ENCODE measurements at places on chromosomes 12 and 14.

DNA sequence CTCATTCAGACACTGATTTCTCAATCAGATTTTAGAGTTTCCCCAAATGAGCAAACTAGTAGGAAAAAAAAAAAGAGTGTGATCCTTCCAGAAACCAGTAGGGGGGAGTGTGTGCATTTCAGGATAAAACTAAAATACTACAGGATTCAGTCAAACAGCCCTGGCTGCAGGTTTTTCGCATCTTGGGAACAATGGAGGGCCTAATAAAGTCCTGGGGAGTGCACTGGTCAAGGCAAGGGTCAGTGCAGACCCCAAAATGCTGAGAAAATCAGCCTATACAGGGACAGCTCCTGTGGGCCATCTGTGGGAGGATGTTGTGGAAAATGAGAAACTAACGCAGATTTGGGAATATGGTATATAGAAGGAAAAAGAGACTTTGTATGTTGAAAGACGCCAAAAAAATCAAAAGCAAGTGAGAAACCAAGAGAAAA lies 22.2 kb upstream of the ABCD4 start:
- no peak for DNase-seq

GRCh38 chr12:6834873-6835272 lies 5.9 kb upstream of the GNB3 start:
- no peak for DNase-seq

DNA sequence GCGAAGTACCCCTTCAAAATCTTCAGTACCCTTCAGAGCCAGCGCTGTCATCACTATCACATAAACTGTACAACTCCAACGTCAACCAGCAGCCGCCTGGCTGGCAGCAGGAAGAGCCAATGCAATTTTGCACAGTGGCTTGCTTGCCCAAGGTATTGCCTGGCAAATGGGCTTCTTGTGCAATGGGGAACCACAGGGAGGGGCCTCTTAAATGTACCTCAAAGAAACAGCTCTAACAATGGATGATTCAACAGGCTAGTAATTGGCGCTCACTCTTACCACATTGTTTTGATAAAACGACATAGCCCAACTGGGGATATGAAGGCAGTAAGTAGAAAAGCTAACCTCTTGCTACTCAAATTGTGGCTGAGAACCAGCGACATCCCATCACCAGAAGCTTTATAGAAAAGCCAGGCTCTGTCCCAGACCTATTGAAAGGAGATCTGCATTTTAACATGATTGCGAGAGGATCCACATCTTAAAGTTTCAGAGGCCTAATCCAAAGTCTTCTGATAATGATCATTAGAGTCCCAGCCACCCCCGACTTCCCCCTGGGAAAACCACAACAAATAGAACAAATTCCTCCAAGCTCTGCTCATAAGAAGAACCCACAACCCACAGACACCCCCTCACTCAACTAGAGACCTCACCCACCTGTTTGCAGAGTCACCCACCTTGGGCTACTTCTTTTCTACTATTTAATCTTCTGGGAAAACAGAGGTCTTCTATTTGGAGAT lies 125.3 kb upstream of the HIF1A start:
- DNase-seq, result peak; percentile 46

GRCh38 chr12:84632556-84632955 lies 280.0 kb downstream of the SLC6A15 start:
- DNase-seq, result no peak

GRCh38 chr14:36028218-36028617 lies 148.3 kb downstream of the PTCSC3 start:
- peak; percentile 3 for DNase-seq

DNA sequence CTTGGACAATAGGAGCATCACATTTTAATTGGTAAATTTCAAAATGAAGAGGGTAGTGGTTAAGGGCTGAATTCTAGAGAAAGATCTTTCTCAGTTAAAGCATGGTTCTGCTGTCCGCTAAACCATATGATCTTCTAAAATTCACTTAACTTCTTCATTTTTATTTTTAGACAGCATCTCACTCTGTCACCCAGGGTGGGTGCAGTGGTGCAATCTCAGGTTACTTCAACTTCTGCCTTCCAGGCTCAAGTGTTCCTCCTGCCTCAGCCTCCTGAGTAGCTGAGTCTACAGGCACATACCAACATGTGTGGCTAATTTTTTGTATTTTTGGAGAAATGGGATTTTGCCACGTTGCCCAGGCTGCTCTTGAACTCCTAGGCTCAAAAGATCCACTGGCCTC lies 226.7 kb upstream of the ABCD2 start:
- no peak for DNase-seq

DNA sequence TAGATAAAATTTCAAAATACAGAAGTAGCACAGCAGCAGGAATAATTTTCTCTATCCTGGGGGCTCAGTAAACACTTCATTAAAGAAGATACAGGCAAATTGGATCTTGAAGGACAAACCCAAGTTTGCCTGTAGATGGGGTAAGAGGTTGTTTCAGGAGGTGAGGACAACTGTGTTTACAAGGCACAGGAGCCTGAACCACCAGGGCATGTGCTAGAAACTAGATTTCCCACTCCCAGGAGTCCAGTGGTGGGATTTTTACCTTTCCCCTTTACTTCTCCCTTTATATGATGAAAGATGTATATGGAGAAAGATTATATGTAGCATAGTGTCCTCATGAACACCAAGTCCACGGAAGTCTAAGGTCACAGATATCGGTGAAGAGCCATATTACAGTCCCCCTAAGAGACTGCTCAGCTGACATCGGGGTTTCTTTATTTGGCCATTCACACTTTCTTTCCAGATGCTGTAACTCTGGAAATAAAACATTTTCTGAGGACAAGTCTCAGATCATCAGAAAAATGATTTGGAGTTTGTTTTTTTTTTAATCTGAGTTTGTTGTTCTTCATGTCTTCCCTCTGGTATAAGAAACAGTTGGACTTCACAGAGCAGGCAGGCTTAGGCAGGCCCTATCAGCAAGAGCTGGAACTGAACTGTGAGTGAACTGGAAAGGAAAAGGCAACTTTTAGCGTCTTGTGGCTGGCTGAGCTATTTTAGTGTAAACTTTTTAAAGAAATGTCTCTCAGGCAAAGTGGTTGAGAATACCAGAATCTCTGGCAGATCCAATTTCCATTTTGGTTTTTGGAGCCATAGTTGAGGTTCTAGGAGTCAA lies 8.0 kb upstream of the EVL start:
- DNase-seq, result no peak

- DNase-seq, result no peak
Observed at GRCh38 chr12:78622529-78623195, 241.9 kb upstream of the SYT1 start.

- DNase-seq, result no peak
Observed at GRCh38 chr12:115885040-115885690, 392.3 kb downstream of the MED13L start.

GRCh38 chr12:105920161-105920684 lies 218.5 kb downstream of the NUAK1 start:
- DNase-seq, result no peak

DNA sequence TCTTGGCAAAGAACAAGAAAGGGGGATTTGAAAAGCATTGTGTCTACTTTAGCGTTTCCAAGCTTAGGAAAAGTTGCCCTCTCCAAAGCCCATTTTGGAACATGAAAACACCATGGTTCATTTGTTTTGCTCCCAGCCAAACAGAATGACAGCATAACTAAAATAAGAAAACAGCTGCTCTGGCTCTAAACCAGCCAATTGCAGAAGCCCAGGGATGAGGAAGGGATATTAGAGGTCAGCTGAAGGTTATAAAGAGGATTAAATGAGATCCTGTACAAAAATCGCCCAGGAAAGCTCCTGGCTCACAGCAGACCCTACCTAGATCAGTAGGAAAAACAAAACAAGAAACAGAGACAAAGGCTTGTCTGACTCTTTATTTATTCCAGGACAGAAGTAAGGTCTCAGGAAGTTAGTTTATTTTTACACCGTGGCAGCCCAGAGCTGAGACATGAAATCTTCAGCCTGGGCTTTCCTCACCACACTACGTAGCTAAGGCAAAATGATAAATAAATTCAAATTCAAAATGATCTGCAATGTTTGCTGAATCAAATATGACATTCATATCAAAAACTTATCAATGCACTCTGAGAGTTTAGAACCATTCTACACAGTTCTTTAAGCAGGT lies 25.9 kb downstream of the SPX start:
- DNase-seq, result no peak

- DNase-seq, result no peak
Observed at GRCh38 chr12:32533971-32534590, 134.7 kb downstream of the FGD4 start.

DNA sequence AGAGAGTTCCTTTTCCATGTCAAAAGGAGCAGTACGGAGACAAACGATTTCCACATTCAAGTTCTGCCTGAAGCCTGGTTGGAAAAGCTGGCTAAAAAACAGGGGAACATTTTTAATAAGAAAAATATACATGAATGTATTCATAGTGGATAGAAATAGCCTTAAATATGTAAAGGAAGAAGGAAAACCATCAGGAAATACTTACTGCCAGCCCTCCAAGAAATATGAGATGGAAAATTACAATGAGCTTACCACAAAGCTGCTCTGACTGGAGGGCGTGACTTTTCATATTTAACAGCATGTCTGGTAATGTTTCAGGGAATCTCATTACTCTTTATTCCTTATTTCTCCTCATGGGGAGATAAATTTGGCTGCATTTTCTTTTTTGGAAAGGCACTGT lies 75.9 kb upstream of the ZDHHC17 start:
- DNase-seq, result no peak

DNA sequence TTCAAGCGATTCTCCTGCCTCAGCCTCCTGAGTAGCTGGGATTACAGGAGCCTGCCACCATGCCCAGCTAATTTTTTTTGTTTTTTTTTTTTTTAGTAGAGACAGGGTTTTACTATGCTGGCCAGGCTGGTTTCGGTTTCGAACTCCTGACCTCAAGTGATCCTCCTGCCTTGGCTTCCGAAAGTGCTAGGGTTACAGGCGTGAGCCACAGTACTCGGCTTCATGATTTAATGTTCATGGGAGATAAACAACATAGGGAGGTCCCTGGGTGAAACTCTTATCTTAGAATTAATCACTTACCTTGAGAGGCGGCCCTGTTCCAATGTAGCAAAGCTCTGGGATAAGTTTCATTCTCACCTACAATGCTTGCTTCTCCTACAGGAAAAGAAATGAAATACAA lies 48.3 kb downstream of the SEL1L start:
- no peak for DNase-seq

DNA sequence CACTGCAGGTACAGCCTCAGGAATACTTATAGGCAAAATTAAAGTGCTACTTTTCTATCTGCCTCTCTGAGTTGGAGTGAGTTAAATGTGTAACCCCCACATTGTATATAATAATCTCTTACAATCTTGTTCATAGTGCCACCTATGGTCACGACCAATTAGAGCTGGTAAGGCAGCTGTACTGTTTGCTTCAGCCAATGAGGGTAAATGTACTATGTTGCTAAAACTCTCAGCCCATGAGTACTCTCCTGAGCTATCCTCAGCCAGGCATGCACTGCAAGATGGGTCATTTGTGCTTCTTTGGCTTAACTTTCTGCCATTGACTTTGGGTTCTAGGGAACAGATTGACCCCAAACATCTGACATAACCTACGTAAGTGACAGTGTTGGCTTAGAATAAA lies 15.0 kb upstream of the MDM2 start:
- DNase-seq, result no peak

DNA sequence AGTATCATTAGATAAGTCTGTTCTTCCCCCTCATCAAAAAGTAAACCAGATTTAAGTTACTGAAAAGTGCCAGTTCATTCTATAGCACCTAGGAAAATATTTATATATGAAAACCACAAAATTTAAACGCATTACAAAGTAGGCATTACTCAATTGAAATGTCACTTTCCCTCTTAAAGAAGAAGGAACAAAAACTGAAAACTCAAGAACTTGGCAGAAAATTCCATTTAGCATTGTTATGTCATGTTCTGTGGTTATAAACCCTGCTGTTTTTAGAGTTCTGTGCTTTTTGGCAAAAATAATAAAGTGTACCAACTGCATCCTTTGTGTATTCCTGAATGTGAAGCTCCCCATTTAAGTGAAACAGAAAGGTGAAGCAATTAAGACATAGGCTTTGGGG lies 3.6 kb downstream of the FGD4 start:
- no peak for DNase-seq

DNA sequence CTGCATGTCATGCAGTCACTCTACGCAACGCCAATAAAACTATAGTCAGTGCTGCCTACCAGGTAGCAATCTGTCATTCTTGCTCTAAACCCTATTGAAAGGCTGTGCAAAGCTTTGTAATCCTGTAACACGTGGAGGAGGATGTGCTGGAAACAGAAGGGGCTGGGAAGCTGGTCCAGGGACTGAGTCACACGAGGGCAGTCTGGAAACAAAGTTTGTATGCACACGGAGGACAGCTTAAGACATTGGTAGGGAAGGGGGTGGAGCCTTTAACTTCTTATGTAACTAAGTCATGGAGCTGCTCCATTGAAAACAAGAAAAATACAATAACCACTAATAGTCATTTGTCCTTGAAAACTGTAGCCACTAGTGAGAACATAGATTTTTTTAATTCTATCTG lies 128.0 kb downstream of the BCAT1 start:
- DNase-seq, result no peak

DNA sequence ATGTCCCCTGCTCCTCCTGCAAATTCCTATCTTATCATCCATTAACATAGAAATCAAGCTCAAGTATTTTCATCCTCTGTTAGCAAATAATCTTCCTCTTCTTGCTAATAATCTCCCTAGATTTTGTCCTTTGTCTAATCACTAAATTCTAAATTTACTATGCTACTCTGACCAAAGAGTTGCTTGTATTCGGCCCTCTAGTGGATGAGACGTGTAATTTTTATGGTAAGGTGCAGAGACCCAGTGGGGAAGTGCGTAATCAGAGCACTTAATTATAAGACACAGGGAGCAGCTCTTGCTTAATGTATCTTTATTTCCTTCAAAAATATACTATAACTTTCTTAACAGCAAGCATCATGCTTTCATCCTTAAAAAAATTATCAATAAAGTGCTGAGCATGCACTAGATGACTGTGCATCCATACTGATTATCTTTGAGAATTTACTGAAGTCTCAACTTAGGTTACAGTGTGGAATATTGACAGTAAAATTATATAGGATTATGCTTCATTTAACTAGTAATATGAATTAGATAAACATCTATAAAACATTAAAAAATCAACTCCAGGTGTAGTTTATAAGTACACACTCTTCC lies 212.6 kb downstream of the SLC16A7 start:
- DNase-seq, result no peak

DNA sequence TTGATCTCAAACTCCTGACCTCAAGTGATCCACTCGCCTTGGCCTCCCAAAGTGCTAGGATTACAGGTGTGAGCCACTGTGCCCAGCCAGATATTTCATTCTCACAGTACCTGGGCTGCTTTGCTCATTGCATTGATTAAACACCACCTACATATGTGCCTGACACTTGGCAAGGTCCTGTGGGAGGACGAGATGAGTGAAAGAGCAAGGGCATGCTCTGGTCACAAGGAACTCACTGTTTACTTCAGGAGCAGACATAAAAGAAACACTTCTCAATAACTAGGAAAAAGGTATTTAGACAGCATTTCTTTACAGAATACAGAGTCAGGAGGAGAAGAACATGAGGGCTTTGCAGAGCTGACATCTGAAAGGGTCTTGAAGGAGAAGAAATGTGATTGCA lies 91.7 kb downstream of the TMCC3 start:
- no peak for DNase-seq
